8988T (cell line): ENCODE measurements at places on chromosomes 13 and 19.

GRCh38 chr13:95184317-95184716 lies 116.9 kb downstream of the ABCC4 start:
- no peak for DNase-seq

GRCh38 chr13:20349564-20350381 lies 117.7 kb upstream of the GJB6 start:
- no peak for DNase-seq

DNA sequence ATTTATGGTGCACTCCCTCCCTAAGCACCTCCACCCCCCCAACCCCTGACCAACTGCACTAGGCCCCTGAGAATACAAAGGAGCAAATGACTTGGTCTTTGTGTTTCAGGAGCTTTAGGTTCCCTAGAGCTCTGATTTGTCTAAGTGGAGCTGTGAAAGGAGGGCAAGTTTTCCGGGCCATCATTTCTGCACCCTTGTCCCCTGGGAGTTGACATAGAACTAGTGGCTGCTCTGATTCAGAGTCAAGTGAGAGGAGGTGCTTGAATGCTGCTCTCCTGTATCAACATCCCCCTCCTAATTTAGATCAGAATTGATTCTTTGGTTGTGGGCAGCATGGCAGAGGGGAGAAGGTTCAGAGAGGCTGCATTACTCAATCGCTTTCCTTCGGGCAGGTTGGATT lies 391.6 kb downstream of the KCNRG start:
- DNase-seq, result no peak

DNA sequence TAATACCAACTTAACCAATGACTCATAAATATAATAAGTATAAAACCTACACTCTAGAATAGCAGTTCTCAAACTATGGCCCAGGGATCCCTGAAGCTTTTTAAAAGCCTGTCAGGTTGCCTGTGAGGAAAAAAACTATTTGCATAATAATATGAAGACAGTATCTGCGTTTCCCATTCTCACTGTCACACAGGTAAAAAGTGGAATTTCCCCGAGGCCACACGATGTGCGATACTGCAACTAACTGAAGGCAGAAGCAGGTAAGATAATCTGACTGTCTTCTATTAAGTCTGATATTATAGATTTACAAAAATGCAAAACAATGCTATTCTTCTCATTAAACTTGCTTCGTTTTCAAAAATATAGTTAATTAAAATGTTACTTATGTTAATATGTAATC lies 52.5 kb upstream of the EEF1AKMT1 start:
- no peak for DNase-seq

- DNase-seq, result no peak
Observed at GRCh38 chr13:25874064-25874737, 177.6 kb downstream of the SHISA2 start.

DNA sequence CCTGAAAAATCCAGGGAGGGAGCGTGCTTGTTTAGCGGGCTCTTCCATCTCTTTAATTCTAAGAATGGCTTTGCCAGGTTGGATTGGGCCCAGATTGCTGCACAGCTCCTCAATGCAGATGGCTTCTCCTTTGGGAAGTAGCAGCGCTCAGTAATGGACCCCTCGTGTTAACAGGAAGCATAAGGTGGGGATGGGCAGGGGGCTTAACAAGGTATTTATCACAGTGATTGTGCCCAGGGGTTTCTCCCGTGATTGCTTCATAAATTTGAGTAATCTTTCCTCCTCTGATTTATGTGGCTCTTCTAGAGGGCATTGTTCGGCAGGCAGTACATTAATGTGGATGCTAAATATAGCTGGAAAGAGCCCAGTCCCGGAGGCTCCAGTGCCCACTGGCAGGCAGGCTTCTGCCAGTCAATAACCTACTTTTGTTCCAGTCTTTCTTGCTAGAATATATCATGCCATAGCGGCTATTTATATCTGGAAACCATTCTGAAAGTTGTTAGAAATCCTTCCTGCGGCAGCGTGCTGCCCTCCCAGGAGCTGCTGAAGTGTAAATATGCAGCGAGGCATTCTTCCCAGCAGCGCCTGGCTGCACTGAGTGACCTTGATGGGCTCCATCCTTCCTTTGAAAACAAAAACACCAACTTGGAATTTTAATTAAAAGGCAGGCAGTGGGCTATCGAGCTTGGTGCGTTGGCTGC lies 65.0 kb downstream of the FGF9 start:
- DNase-seq, result no peak

GRCh38 chr19:7534531-7535046 lies 928 bp upstream of the PNPLA6 start:
- DNase-seq, result peak; percentile 73

- no peak for DNase-seq
Observed at GRCh38 chr13:95229855-95230254, 71.4 kb downstream of the ABCC4 start.

DNA sequence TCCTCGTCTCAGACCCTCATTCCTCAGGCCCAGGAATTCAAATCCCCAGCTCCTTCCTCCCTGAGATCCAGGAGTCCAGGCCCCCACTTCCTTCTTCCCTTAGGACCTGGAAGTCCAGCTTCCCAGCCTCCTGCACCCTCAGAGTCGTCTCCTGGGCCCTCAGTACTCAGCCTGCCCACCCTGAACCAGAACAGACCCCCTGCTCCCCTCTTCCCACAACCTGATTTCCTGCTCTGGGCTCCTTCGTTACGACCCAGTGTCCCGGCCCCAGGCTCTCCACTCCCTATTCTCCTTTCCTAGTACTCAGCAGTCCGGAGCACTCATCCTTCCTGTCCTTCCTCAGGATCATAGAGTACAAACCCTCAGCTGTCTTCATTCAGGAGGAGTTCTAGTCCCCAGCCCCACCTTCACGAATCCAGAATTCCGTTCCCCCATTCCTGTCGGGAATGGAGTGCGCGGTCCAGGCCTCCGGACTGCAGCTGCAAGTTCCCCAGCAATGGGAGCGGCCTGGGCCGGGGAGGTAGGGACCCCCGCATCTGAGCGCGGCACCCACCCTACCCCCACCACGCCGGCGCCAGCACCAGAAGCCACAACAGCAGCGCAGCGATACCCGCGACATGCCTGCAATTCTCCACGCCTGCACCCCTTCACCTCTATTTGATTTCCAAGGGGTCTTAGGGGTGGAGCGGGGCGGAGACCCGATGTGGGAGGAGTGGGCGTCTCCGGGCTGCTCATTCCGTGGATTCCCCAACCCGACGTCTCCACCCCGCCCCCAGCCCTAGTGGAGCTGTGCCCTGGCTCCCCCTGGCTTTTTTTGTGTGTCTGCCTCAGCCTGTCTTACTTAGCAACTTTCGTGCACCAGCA lies 12.7 kb downstream of the EGLN2 start:
- DNase-seq, result no peak

- no peak for DNase-seq
Observed at GRCh38 chr19:15216363-15216762, 15.6 kb upstream of the NOTCH3 start.

- no peak for DNase-seq
Observed at GRCh38 chr13:59658027-59658737, 505.5 kb downstream of the DIAPH3 start.

DNA sequence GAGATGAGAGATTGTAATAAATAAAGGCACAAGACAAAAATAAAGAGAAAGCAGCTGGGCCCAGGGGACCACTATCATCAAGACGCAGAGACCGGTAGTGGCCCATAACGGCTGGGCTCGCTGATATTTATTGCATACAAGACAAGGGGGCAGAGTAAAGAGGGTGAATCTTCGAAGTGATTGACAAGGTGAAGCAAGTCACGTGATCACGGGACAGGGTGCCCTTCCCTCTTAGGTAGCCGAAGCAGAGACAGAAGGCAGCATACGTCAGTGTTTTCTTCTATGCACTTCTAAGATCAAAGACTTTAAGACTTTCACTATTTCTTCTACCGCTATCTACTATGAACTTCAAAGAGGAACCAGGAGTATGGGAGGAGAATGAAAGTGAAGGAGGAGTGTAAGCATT lies 4.6 kb upstream of the PRKCG start:
- DNase-seq, result no peak

DNA sequence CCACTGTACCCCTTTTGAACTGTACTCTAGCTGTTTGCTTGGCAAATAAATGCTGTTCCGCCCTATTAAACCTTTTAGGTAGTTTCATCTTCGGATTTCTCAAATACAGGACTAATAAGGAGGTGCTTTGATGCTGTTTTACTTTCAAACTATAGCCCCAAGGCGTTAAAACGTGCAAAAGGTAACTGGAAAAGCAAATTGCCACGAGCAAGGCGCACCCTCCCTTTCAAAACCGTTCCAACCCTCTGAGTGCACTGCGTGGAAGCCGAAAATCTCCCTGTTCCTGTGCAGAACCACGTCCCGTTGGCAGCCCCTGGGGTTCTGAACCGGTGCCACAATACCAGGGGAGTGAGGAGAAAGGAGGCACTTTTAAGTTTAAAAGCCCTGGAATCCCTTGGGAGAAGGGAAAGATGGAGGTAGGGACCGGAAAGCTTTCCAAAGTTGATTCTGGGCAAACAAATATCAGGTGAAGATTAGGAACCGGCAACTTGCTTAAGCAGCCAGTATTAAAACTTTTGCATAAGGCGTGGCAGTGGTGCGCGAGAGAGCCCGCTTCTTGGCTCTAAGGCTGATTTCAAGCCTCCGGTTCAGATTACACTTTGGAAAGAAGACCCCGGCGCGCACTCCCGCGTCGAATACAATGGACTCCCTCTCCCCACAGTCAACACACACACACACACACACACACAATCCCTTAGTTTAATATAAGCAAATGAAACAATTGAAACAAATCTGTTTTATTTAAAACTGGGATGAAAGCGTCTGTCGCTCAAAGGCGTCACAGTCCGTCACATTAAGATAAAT lies 9.5 kb downstream of the POU4F1 start:
- no peak for DNase-seq

DNA sequence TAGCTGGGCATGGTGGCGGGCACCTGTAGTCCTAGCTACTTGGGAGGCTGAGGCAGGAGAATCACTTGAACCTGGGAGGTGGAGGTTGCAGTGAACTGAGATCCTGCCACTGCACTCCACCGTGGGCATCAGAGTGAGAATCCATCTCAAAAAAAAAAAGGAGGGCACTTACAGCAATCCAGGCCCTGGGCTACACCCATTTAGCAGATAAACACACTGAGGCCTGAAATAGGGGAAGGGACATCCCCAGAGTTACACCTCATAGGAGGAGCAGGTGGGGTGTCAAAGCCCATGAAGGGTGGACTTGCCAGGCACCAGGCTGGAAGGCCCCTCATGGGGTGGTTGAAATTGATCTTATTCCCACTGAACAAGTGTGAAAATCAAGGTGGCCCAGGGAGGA lies 13.9 kb upstream of the PLAUR start:
- DNase-seq, result no peak

GRCh38 chr19:33339016-33339984 lies 34.2 kb upstream of the CEBPG start:
- DNase-seq, result no peak
